ENCODE measurements at places on chromosomes 5 and 9.

GRCh38 chr9:120592210-120592609 lies 12.2 kb upstream of the CDK5RAP2 start:
- no peak for DNase-seq

- DNase-seq = no peak
Observed at GRCh38 chr5:4880304-4880741, 259.8 kb upstream of the ADAMTS16 start.

- DNase-seq = no peak
Observed at GRCh38 chr5:169431386-169431785, 130.4 kb upstream of the SLIT3 start.

DNA sequence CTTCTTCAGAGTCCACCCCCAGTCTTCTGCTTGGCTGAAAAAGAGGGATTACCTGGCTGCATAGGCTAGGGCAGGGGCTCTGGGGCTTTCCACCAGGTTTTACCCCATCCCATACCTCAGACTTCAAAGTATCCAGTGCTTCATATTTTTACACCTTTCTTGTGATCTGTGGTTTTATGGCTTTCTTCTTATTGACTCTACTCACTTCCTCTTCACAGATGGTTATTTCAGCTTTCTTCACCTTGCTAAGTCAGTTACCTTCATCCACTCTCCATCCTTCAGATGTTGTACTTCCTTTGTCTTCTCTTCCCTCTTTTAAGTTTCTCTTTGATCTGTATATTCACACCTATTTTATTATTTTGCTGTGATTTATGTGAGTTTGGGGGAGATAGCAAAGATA lies 104.3 kb downstream of the GRIA1 start:
- DNase-seq = no peak

DNA sequence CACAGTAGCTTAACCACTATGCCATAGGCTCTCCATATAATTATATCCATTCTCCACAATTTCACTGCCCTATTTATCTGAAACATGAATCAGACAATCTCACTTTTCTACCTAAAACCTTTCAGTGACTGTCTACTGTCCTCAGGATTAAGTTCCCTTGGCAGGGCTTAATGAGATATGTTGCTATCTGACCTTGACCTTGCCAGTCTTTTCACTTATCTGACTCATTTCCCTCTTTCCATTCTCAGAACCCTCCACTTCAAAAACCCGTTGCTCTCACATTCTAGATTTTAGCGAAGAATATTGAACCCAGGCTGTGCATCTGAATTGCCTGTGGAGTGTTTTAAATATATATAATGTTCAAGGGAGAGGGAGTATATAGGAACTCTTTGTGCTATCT lies 452.1 kb upstream of the MPDZ start:
- DNase-seq = no peak

GRCh38 chr5:180829726-180830125 lies 27.1 kb upstream of the MGAT1 start:
- DNase-seq = no peak

GRCh38 chr5:50653946-50654345 lies 12.5 kb upstream of the PARP8 start:
- no peak for DNase-seq

GRCh38 chr5:2163940-2164490 lies 281.3 kb upstream of the IRX4 start:
- DNase-seq = no peak

GRCh38 chr5:171330021-171330420 lies 21.0 kb downstream of the TLX3 start:
- DNase-seq = no peak

Data from stimulated activated CD4-positive, alpha-beta T cell treated with anti-CD3 and anti-CD28 coated beads, TNF-alpha, amount 100 ng/mL, for 4 hours (primary cell).